ENCODE measurements at places on chromosomes 6 and 20. TPM values are rescaled to one million over a fixed set of nuclear protein-coding genes. Genes with fewer than 3 reads are reported as not detected.

DNA sequence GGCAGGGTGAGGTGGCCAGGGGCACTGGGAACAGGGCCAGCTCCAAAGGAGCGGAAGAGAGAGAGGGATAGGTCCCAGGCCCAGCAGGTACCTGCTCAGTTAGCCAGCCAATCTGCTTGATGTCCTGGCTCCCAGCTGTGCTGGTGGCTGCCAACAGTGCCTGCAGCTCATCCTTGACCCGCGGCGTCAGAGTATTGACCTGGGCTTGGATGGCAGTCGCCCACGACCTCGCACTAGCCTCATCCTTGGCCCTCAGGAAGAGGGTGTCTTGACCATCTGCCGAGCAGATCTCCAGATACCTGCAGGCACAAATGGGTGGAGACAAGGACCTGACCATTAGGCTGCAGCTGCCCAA lies 11.1 kb upstream of the CDK5RAP1 start:
- DNase-seq: no peak
- H3K4me3 ChIP-seq: no peak overlapping the region
- no peak overlapping the region for H3K27ac ChIP-seq
- H3K36me3 ChIP-seq: peaks cover 5% of the 10 kb centered on the region
- H3K4me1 ChIP-seq: no peaks in the 10 kb centered on the region

GRCh38 chr6:143405373-143406154 lies 44.9 kb downstream of the ADAT2 start:
- no peak overlapping the region for H3K27ac ChIP-seq
- no peaks in the 10 kb centered on the region for H3K27me3 ChIP-seq
- peaks cover 10% of the 10 kb centered on the region for H3K4me1 ChIP-seq
- no peaks in the 10 kb centered on the region for H3K36me3 ChIP-seq

GRCh38 chr20:9169409-9169808 lies 100.5 kb downstream of the PLCB4 start:
- no peaks in the 10 kb centered on the region for H3K4me1 ChIP-seq
- H3K36me3 ChIP-seq: no peaks in the 10 kb centered on the region
- no peak overlapping the region for H3K27ac ChIP-seq
- H3K27me3 ChIP-seq: no peaks in the 10 kb centered on the region
- DNase-seq: no peak
- H3K4me3 ChIP-seq: no peak overlapping the region

DNA sequence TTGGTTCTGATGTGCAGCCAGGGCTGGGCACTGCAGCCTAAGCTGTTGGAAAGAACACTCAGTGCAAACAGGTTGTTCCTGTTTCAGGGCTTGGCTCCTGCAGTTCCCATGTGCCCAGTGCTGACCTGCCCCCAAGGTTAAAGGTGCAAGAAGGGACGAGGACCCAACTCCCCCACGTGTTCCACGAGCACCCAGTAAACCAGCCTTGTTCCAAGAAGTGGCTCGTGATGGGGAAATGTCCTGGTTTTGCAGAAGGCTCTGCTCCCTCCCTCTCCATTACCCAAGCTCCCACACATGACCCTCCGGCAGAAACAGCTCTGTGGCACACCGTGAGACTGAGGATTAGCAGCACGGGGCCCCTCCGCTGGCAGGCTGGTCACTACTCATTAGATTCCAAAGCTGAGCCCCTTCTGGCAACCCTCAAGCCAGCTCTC lies 9.4 kb downstream of the ACSS1 start:
- H3K4me1 ChIP-seq: peaks cover 18% of the 10 kb centered on the region
- H3K27ac ChIP-seq: no peak overlapping the region
- no peak for DNase-seq
- H3K36me3 ChIP-seq: peaks cover 12% of the 10 kb centered on the region
- no peaks in the 10 kb centered on the region for H3K27me3 ChIP-seq

DNA sequence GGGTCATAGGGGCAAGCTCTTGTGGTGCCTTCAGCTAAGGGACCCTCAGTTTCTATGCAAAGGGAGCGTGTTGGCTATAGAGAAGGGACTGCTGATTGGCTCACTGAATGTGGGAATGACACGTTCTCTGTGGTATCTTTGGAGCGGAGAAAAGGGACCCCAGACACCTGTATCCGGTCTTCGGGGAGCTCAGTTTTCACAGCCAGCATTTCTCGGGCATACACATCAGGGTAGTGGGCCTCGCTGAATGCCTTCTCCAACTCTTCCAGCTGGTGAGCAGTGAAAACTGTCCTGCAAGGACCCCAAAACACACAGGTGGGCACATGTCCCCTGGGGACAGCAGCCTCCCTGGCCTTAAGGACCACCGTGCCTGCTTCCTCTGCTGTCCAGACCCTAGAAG lies 3.3 kb downstream of the VSX1 start:
- H3K4me3 ChIP-seq: no peak overlapping the region
- DNase-seq: no peak
- H3K27ac ChIP-seq: no peak overlapping the region
- peaks cover 45% of the 10 kb centered on the region for H3K27me3 ChIP-seq

GRCh38 chr6:130794010-130794697 lies 33.1 kb upstream of the SMLR1 start:
- H3K27ac ChIP-seq: no peak overlapping the region
- no peaks in the 10 kb centered on the region for H3K36me3 ChIP-seq
- no peaks in the 10 kb centered on the region for H3K4me1 ChIP-seq
- H3K4me3 ChIP-seq: no peak overlapping the region

B3GALT4 gene
- 46.7 TPM for total RNA-seq

Measured in CD4-positive, alpha-beta memory T cell (primary cell).